Inflammatory macrophage treated with lipopolysaccharide for 4 hours (primary cell): ENCODE measurements at places on chromosomes 5 and 9.

GRCh38 chr9:35540315-35540714 is 50.4 kb downstream of the RUSC2 start:
- no peak for DNase-seq

GRCh38 chr9:134181648-134182034 is 17.3 kb upstream of the RNU6ATAC start:
- DNase-seq = no peak

DNA sequence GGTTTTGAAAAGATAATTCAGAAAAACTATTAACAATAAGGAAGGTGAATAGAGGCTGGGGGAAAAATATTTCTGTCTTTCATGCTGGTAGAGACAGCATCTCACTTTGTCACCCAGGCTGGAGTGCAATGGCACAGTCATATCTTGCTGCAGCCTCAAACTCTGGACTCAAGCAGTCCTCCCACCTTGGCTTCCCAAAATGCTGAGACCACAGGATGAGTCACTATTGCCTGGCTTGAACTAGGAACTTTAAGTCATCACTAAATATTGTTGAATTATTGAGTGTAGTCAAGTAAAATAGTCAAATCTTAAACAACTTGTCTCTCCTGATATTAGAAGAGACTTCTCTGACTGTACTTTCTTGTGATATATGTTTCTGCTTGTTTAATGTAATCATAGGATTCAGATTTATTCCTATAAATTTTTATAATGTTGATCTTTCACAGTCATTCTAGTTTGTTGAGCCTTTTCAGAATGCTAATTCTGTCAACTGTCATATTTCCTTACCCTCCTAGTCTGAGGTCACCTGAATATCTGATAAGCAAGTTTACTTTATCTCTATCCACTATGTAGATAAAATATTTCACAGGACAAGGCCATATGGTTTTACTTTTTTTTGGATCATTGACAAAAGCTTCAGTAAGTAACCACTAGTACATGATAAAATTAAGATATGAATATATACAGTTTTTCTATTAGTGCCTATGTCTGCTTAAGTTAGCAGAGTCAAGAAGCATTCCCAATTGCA is 1696.5 kb downstream of the MAT2B start:
- DNase-seq = peak; percentile 60

- peak; percentile 24 for DNase-seq
Observed at GRCh38 chr9:35646153-35646532, 4.6 kb downstream of the SIT1 start.

GRCh38 chr5:134073404-134073803 is 41.1 kb upstream of the TCF7 start:
- no peak for DNase-seq

DNA sequence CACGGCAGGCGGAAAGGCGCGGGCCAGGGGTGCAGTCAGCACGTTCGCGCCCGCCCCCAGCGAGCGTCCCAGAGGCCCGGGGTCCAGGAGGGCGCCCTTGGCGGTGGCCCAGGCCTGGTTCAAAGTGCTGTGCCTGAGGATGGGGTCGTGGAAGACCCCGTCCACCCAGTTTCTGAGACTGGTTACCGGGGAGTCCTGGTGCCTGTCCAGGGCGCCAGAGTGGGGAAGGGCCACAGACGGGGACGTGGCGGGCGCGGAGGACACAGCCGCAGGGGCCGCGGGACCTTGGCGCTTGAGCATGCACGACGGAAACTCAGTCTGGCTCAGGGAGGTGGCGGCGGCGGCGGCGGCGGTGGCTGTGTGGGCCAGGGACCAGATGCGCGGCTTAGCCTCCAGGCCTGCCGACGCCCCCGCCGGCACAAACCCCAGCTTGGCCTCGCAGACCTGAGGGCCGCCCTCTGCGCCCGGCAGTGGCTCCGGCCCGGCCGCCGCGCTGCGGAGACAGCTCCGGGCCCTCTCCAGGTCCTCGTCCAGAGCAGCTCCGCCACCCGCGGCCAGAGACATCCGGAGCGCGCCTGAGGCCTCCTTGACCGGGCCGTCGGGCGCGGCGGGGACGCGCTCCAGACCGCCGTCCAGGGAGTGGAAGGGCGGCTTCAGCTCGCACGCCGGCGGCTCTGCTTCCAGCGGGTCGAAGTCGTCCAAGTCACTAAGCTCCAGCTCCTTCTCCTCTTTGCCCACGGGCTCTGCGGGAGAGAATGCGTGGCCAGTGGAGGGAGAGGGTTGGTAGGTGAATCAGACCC is 4.5 kb downstream of the IRX4 start:
- DNase-seq = no peak

GRCh38 chr5:132183723-132184122 is 43.9 kb downstream of the P4HA2 start:
- peak; percentile 30 for DNase-seq

- peak; percentile 48 for DNase-seq
Observed at GRCh38 chr9:130104491-130105193, 50.9 kb downstream of the GPR107 start.

DNA sequence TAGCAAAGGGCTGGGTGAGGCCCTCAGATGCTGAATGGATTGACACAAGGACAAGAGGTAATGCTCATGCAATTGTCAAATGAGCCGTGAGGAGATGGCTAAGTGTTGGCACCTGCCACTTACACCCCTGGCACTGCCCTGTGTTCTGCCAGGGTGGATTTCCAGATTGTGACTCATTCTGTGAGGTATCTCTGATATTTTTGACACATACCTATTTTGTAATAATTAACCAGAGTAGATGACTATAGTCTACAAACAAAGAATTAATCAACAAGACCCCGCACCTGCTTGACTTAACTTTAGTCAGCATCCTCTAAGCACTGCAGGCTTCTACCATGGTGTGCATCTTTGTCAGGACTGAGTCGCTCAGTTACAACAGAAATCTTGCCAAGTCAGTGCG is 200.8 kb downstream of the DIRAS2 start:
- no peak for DNase-seq

DNA sequence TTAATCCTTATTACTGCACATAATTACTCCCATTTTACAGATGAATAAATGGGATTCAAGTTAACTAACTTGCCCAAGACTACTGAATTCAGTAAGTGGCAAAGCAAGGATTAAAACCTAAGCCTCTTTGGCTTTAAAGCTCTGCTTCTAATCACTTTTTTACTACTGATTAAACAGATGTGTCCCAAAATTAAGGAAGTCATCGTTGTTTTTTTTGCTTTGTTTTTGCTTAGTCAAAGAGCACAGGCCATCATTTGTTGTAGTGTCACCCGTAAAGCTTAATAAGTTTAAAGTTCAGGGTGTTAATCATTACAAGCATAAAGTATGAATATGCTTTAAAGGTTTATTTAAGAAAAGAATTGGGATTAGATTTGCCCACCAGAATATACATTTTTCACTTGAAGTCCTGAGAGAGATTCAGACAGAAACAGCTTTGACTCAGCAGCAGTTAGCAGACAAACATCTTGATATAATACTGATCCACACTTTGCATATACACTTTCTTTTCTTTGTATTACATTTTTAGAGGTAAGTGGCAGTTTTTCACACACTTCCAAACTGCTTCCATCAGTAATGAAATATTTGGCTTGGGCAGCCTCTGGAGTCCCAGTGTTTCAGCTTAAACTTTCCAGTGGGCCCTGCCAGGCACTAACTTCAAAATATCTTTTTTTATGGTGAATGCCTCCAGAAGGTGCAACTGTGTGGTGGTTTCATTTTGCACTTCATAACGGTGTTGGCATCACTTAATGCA is 52.7 kb downstream of the PIK3R1 start:
- DNase-seq = no peak

- DNase-seq = no peak
Observed at GRCh38 chr5:32916648-32917047, 205.5 kb downstream of the NPR3 start.

- DNase-seq = no peak
Observed at GRCh38 chr5:167877114-167877722, 414.2 kb upstream of the WWC1 start.

GRCh38 chr5:141369994-141370848 is at the start of gene PCDHGB3:
PCDHGB3 (plus strand) TSS chr5:141370242; CDS start chr5:141370395, 153 bp downstream.
- DNase-seq = no peak

DNA sequence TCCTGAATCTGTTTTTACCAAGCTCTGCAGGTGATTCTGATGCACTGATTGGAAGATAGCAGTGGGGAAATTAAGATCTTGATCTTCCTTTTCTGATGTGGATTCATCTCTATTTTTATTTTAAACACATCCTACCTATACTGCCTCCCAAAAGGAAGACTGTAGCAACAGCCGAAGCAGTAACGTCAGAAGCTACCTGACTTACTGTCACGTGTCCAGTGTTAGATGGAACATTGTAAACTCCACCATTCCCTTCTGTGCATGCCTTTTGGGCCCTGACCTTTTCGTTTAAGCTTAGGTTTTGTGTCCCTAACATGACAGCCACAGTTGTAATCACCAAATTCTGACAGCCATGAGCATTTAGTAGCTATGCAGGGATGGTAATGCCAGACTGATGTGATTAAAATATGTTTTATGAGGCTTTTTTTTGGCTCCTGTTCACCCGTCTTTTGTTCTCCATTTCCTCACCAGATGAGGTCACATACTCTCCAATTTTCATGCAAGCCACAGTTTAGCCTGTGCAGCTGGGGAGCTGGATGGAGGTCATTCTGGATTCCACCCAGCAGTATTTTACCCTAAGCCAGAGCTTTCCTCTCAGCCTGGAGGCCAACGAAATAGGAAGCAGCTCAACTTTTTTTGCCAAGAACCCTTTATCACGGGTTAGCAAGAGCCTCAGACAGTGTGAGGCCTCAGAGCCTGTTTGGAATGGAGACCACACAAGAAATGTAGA is 15.6 kb upstream of the FOXD1 start:
- no peak for DNase-seq

GRCh38 chr5:32279223-32279622 is 33.5 kb downstream of the MTMR12 start:
- no peak for DNase-seq
